ENCODE measurements at places on chromosomes 7 and 10. TPM values are rescaled to one million over a fixed set of nuclear protein-coding genes. Genes with fewer than 3 reads are reported as not detected.

Gene SLC29A3
- 5.2 TPM for total RNA-seq

Gene FGL2
- 31.3 TPM for total RNA-seq

Gene BLVRA
- total RNA-seq: 60.6 TPM

Gene CALML5
- not detected for total RNA-seq

Gene ARMC10
- total RNA-seq: 28.7 TPM

Gene ELFN1
- total RNA-seq: 4.0 TPM

Gene MACC1
- total RNA-seq: 0.46 TPM

Gene RPEL1
- total RNA-seq: not detected

GRCh38 chr10:103548581-103549348 lies 55.3 kb downstream of the NEURL1 start:
- DNase-seq: no peak

GRCh38 chr7:116715077-116715476 lies 43.1 kb downstream of the MET start:
- no peak for DNase-seq

GRCh38 chr7:31699050-31699449 lies 12.0 kb downstream of the PPP1R17 start:
- no peak for DNase-seq

All from omental fat pad (tissue), 4 donors.